Activated naive CD4-positive, alpha-beta T cell treated with anti-CD3 and anti-CD28 coated beads, Interleukin-2, amount 10 ng/mL, durations not matched to agents 7 days and 5 days (primary cell): ENCODE measurements at places on chromosomes 2 and 18.

GRCh38 chr2:69089266-69089665 is 76.3 kb downstream of the ANTXR1 start:
- no peak overlapping the region for H3K4me3 ChIP-seq
- DNase-seq, result no peak
- H3K27me3 ChIP-seq, result peaks cover 16% of the 10 kb centered on the region
- no peaks in the 10 kb centered on the region for H3K36me3 ChIP-seq

DNA sequence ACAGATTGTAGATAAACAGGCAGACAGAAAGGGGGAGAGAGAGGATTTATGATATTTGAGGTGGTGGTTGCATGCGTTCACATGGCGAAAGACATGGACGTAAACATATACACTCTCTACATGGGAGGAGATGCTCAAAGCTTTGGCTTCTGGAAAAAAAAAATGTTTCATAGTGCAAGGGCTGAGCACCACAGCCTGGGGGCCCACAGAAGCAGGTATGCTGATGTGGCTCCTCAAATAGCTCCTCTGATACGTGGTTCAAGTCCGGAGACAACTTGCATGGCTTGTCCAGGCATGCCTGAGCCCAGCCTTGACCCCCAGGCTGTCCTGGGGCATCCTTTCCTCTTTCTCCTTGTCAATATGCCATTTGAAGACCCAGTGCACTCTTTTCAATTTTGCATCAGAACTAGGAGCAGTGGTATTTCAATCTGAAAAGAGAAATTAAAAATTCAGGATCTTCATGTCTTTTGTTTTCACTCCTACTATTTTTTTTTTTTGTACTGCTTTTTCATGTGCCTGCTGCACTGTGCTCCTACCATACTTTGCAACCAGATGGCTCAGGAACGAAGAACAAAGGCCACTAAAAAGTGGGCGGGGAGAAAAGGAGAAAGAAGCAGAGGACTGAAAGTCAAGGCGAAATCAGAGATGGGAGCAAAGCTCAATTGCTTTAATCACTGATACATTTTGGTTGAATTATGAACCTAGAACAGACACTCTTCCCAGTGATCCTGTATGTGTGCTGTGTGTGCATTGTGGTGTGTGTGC is 495.7 kb upstream of the TCF4 start:
- no peak overlapping the region for H3K4me3 ChIP-seq
- no peak overlapping the region for H3K27ac ChIP-seq
- H3K4me1 ChIP-seq, result no peaks in the 10 kb centered on the region

- H3K27ac ChIP-seq, result no peak overlapping the region
- no peaks in the 10 kb centered on the region for H3K36me3 ChIP-seq
- peaks cover 35% of the 10 kb centered on the region for H3K27me3 ChIP-seq
- H3K4me3 ChIP-seq, result no peak overlapping the region
- no peaks in the 10 kb centered on the region for H3K4me1 ChIP-seq
- no peak for DNase-seq
These were observed 40.6 kb downstream of the KIAA2012 start for GRCh38 chr2:202113571-202114142.

DNA sequence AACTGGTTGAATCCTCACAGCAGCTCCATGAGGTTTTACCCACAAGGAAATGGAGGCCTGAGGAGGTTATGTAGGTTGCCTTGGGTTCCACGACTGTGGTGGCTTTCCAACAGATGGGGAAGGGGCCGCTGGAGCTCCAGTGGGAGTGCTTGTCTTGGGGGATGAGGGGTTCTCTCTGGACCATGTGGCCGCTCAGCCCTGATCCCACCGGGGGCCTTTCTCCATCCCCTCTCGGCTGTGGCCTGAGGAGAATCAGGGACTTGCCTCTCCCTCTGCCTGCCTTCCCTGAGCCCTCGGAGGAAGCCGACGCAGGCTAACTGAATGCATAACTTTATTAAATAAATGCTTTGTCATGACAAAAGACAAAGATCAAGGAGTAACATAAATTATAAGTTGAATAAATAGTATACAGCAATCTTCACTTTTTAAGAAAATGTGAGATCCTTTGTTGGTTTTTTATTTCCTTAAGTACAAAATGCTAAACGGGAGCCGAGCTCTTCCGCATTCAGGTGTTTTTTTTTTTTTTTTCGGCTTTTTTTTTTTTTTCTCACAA is 23.5 kb downstream of the IGFBP5 start:
- DNase-seq, result no peak
- no peak overlapping the region for H3K4me3 ChIP-seq
- H3K4me1 ChIP-seq, result no peaks in the 10 kb centered on the region
- no peak overlapping the region for H3K27ac ChIP-seq

DNA sequence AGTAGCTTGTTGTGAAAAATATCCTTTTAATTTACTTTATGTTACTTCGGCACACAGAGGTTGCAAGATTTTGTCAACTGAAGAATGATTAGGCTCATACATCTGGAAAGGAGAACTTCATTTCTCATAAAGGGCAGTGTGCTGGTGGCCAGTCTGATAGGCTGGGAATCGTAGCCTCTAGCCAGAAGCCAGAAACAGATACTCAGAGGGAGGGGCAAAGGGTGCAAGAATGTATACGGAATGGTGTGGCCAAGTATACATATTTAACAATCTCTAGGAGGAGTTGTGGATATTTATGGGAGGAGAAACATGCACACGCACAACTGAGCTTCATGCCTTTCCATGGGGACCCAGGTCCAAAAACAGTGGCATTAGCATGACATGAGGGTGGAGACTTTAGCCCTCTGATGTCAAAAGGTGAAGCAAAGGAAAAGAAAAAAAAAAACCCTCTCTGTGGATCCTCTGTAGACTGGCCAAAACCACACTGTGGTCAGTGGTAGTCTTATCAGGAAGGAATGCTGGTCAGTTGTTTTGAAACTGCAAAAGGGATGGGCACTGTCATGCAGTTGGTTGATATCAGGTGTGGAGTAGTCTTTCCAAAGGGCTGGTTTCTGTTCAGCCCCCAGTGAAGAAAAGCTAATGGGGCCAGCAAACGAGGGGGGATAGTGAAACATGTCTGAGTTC is 34.9 kb upstream of the APCDD1 start:
- H3K27me3 ChIP-seq, result peaks cover 3% of the 10 kb centered on the region
- H3K27ac ChIP-seq, result no peak overlapping the region
- H3K4me3 ChIP-seq, result no peak overlapping the region

- no peak overlapping the region for H3K4me3 ChIP-seq
- no peaks in the 10 kb centered on the region for H3K4me1 ChIP-seq
- H3K27ac ChIP-seq, result no peak overlapping the region
These were observed 15.0 kb downstream of the SLC3A1 start for GRCh38 chr2:44290261-44290660.

GRCh38 chr2:2707206-2707991 is 376.3 kb upstream of the MYT1L start:
- no peaks in the 10 kb centered on the region for H3K36me3 ChIP-seq
- H3K27me3 ChIP-seq, result no peaks in the 10 kb centered on the region
- H3K4me3 ChIP-seq, result no peak overlapping the region
- no peak overlapping the region for H3K27ac ChIP-seq
- H3K4me1 ChIP-seq, result peaks cover 17% of the 10 kb centered on the region

DNA sequence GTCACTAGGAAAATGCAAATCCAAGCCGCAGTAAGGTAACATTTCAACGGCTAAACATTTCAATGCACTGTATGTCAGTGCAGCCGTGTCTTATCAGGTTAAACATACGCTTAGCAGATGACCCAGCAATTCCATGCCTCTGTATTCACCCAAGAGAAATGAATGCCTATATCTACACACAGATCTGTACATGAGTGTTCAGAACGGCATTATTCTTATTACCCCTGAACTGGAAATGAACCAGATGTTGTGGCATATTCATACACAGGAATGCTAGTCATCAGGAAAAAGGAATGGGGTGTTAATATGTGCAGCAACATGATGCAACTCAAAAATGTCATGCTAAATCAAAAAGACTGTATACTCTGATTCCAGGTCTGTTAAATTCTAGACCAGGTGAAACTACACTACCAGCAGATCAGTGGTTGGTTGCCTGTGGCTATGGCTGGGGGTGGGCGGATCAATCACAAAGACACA is 80.4 kb upstream of the RPL31 start:
- peaks cover 2% of the 10 kb centered on the region for H3K36me3 ChIP-seq
- no peaks in the 10 kb centered on the region for H3K27me3 ChIP-seq
- no peak overlapping the region for H3K4me3 ChIP-seq
- no peak overlapping the region for H3K27ac ChIP-seq
- DNase-seq, result no peak

DNA sequence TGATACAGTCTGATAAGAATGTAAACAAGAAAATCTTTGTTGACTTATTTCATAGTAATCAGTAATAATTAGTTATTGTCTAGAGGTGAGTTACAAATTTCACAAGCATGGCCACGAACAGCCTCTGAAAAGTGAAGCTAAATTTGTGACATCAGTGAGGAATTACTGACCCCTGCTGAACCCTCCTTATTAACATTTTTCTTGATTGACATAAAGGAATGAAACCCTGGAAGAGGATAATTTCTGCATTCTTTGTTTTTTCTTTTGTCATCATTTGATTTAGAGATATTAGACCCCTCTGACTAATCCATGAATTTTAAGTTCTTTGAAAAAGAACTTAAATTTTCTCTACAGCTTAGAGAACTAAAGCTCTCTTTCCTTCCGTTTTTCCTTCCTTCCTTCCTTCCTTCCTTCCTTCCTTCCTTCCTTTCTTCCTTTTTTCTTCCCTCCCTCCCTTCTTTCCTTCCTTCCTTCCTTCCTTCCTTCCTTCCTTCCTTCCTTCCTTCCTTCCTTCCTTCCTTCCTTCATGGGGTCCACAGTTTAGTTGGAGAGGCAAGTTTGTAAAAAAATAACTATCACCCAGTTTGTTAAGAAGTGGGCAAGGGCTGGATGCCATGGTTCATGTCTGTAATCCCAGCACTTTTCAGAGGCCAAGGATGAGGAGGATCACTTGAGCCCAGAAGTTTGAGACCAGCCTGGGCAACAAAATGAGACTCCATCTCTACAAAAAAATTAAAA is 387.0 kb downstream of the MTX2 start:
- peaks cover 5% of the 10 kb centered on the region for H3K4me1 ChIP-seq
- H3K36me3 ChIP-seq, result no peaks in the 10 kb centered on the region
- H3K27me3 ChIP-seq, result peaks cover 34% of the 10 kb centered on the region
- no peak overlapping the region for H3K4me3 ChIP-seq
- DNase-seq, result no peak
- no peak overlapping the region for H3K27ac ChIP-seq

DNA sequence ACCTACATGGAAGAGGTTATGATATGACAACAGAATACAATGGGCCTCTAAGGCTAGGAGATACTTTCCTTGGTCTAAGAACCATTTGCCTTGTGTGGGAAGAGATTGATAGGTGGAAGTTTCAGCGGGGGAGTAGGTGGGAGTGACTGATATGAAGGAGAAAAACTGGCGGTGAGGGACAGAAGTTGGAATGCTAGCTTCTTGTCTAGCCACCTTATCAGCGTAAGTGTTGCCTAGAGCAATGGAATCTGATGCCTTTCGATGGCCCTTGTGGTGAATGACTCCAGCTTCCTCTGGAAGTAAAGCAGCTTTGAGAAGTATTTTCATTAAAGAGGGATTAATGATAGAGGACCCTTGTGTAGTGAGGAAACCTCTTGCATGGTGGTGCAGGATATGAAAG is 121.3 kb upstream of the GULP1 start:
- H3K36me3 ChIP-seq, result no peaks in the 10 kb centered on the region
- DNase-seq, result no peak
- H3K27ac ChIP-seq, result no peak overlapping the region
- H3K4me3 ChIP-seq, result no peak overlapping the region
- H3K27me3 ChIP-seq, result no peaks in the 10 kb centered on the region

DNA sequence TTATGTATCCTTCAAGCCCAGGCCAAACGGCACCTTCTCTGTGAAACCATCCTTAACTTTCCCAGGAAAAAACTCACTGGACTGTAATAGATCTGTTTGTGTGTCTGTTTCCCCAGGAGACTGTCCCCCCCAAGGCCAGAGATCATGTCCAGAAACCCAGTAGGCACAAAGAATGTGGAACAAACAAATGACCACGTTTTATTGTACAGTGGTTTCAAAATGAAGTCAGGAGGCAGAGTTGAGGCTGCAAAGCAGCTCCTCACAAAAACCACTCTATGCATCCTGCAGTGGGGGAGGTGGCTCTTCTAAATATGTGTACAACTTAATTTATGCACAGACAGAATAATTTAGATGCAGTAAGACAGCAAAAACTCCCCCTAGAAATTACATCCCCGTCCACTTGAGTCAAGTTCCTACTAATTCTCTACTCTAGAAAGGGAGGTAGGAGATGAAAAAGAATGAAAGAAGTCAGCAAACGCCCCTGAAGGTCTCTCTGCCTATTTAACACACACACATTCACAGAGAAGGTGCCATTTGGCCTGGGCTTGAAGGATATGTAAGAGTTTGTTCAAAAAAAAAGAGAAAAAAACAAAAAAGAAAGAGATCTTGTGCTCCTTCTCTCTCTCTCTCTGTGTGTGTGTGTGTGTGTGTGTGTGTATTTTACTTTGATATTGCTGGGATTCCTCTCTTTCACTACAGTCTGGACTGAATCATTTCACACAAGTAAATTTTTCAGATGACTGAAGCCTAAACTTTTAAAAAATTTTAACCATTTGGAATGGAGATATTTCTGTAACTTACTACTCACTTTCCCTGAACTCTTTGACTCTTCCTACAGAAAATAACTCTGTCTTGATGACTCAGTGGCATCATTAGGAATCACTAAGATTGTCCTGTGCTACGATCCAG is 19.5 kb downstream of the BCL2 start:
- no peaks in the 10 kb centered on the region for H3K27me3 ChIP-seq
- peaks cover 83% of the 10 kb centered on the region for H3K36me3 ChIP-seq
- peak overlapping the region; percentile 87 for H3K27ac ChIP-seq
- peaks cover 88% of the 10 kb centered on the region for H3K4me1 ChIP-seq
- peak overlapping the region; percentile 31 for H3K4me3 ChIP-seq

DNA sequence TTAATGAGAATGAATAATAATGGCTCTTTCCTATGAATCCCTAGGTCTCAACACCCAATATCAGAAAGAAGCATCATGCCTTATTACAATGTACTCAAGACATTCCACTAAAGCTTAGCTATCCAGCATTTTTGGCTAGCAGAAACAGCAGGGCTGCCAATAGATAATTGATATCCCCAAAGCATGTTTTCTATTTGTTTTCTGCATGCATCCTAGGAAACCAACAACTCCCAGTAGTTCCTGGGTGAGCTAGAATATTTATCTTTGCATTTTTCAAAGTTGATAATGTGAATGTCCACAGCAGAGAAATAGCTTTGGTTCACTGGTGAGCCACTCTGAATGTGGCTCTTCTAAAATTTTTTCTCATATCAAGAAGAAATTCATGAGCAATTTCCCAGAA is 5.8 kb upstream of the ANTXR1 start:
- peaks cover 36% of the 10 kb centered on the region for H3K27me3 ChIP-seq
- no peaks in the 10 kb centered on the region for H3K36me3 ChIP-seq
- H3K4me3 ChIP-seq, result no peak overlapping the region
- no peaks in the 10 kb centered on the region for H3K4me1 ChIP-seq

DNA sequence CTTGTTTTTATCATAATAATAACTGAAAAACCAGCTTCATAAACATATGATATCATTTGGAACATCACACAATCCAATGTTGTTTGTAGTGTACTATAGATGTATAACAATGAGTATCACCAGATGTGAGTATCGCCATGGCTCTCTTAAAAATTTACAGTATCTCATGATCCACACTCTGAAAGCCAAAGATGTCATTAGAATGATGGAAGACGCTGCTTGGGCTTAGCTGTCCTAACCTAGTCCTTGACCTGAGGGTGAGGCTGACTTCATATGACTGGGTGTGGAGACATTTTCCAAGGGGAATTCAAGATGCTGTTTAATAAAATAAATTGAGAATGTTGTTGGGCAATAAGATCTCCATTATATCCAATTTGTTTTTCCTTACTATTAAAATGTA is 242.6 kb downstream of the RIT2 start:
- H3K27ac ChIP-seq, result no peak overlapping the region
- no peaks in the 10 kb centered on the region for H3K4me1 ChIP-seq
- no peak for DNase-seq
- H3K27me3 ChIP-seq, result no peaks in the 10 kb centered on the region
- no peaks in the 10 kb centered on the region for H3K36me3 ChIP-seq
